ENCODE measurements at places on chromosomes 5 and 9.

GRCh38 chr5:3384531-3384930 is 211.1 kb upstream of the IRX1 start:
- no peak for DNase-seq

GRCh38 chr5:12652201-12652600 is 748.0 kb upstream of the CTNND2 start:
- DNase-seq, result no peak

- peak; percentile 93 for DNase-seq
Observed at GRCh38 chr9:115164511-115164974, 46.6 kb upstream of the TNC start.

GRCh38 chr5:74306845-74307244 is 333.7 kb downstream of the ENC1 start:
- no peak for DNase-seq

GRCh38 chr9:135504262-135505243 is 4.1 kb downstream of the MRPS2 start:
- DNase-seq, result peak; percentile 54

DNA sequence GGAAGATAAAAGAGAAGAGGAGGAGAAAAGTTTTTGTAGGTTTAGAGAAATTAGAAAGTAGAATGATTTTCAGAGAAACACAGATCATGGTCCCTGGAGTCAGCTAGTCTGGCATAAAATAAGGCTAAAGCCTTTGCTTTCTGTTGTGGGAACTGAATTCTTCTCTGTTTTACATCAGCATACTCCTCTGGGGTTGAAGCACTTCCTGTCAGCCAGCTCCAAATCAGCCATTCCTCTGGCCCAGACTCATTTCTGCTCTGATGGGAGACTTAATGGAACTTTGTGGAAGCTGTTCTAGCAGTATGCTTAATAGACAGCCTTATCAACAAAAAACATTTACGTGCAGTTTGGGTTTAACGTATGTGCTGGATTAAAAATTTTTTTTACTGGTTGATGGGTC is 143.2 kb downstream of the HMHB1 start:
- no peak for DNase-seq

DNA sequence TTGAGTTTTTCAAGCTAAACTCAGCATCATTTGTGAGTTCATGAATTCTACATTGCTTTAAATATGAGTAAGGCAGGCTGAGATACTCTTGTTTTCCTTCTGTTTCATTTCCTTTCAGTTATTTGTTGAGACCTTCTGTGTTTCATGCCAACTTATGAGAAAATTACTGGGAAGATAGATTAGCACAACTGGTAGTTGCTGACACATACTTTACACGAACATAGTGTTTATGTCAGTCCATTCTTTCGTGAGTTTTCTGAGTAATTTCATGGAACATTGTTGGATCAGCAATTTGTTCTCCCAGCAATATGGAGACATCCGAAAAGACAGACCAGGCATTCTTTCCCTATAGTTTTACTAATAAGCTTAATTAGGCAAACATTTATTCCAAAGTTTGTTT is 102.0 kb upstream of the SMC5 start:
- no peak for DNase-seq

DNA sequence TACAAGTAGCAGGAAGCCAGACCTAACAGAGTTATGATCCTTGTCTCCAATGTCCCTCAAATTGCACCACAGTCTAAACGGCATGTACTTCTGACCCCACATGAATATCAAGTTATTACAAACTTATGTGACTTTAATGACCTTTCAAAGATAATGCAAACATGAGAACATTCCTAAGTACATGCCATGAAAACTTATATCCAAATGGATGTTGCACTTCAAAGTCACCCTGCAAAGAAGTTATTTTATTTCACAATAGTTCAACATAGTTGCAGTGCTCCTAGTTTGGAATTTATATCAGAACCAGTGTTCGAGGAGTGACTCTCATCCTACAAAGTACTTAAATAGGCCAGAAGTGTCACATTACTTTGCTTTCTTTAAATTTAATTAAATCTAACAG is 41.2 kb upstream of the ITGA1 start:
- no peak for DNase-seq

GRCh38 chr9:125089331-125089730 is 54.0 kb downstream of the SCAI start:
- DNase-seq, result no peak

- DNase-seq, result no peak
Observed at GRCh38 chr9:78286125-78286524, 10.8 kb upstream of the PSAT1 start.

GRCh38 chr5:2014058-2014610 is 131.4 kb upstream of the IRX4 start:
- DNase-seq, result no peak

DNA sequence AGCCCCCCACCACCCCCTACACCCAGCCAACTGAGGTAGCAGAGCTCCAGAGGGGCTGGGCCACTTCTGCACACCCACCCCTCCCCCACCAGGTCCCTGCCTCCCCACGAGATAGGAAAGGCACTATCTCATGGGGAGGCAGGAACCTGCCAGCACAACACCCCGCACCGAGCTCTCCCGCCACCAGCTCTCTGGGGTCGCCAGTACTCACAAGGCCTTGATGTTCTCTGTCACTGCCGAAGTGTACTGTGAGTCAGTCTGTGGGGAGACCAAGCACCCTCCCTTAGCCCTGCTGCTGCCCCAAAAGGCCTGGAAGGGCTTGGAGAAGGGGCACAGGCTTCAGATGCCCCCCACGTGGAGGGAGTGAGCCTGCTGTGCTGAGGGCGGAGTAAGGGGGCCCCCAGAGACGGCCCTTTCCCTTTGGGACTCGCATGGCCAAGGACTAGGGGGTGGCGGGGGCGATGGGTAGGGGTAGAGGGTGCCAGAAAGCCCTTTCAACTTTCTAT is 5.9 kb downstream of the MGAT4B start:
- DNase-seq, result no peak

DNA sequence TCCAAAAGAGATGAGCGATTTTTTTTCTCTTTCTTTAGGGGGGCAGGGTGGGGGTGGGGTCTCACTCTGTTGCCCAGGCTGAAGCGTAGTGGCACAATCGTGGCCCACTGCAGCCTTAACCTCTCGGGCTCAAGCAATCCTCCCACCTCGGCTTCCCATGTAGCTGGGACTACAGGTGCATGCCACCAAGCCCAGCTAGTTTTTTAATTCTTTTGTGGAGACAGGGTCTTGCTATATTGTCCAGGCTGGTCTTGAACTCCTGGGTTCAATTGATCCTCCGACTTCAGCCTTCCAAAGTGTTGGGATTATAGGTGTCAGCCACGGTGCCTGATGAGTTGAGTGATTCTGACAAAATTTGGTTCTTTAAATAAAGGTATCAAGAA is 127.0 kb downstream of the ARRDC3 start:
- no peak for DNase-seq

DNA sequence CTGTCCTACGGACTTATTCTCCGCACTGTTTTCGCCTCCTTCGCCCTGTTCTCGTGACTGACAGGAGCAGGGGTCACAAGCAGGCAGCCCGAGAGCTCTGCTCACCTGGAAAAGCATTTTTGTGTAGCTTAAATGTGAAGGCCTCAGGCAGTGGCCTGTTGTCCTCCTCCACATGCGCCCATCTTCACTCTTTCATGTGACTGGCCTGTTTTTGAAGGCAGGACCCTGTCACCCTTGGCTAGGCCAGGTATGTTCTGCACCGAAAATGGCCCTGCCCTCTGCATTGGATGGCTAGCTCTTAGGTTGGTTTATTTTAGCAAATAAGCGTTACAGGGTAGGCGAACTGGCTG is 614 bp upstream of the CPLANE1 start:
- DNase-seq, result peak; percentile 1

GRCh38 chr9:99867968-99868367 is 38.5 kb upstream of the STX17 start:
- DNase-seq, result no peak

DNA sequence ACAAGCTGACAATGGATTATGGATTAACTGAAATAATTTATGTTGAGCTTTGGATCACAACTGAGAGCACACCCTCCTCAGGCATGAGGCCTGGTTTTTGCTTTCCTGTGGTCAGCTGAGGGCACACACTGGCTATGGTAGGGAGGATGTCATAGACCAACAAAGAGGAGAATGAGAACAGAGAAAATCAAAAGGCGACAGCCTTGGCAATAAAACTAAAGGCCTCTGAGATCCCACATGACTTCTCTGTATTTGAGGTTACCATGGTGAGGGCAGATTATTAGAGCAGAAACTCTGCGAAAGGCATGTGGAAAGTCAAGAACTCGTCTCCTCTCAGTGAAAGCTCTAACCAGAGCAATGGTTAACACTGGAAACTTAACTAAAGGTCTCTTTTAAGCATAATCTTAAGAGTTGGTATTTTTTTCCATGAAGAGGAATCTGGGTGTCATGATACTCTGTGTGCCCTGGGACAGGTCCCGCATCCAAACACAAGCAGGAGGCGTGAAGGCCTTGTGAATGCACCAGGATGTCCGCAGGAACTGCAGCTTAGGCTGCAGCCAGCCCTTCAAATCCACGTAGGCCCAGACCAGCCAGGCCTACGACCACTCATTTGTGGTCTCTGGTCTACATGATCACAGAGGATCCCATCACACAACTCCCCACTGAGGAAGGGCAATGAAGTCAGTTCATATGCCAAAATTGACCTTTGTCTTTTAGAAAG is 12.4 kb upstream of the MEIKIN start:
- no peak for DNase-seq

Measured in A172 (cell line).